HuH-7 (cell line): ENCODE measurements at places on chromosomes 16 and 17.

GRCh38 chr16:58325941-58326340 is 31.1 kb upstream of the PRSS54 start:
- DNase-seq, result no peak

DNA sequence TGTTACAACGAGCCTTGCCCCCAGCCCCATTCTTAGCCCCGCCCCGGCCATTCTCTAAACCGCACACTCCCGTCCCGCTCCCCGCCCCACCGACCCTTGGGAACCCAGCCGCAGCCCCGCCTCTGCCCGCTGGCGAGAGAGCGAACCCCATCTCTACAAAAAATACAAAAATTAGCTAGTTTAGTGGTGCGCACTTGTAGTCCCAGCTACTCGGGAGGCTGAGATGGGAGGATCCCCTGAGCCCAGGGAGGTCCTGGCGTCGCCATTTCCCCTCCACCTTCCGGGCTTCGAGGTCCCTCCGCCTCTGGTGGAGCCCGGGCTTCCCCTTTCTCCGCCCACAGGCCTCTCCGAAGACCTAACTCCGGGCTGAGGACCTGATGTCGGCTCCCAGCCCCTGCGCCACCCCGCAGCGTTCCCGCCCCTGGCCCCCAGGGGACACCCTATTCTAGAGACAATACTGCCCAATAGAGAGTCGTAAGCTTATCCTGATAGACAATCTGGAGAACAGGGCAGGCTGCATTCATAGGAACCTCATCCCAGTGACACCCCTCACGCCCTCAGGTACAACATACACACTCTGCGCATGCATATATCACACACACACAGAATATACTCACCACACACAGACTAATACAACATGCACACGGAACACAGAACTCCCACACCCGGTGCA is 480 bp upstream of the PROCA1 start:
- DNase-seq, result no peak

GRCh38 chr17:2020721-2021120 is 4.4 kb downstream of the RTN4RL1 start:
- DNase-seq, result no peak

- DNase-seq, result peak; percentile 56
Measured at GRCh38 chr17:77948690-77949114, 9.8 kb upstream of the TNRC6C start.

DNA sequence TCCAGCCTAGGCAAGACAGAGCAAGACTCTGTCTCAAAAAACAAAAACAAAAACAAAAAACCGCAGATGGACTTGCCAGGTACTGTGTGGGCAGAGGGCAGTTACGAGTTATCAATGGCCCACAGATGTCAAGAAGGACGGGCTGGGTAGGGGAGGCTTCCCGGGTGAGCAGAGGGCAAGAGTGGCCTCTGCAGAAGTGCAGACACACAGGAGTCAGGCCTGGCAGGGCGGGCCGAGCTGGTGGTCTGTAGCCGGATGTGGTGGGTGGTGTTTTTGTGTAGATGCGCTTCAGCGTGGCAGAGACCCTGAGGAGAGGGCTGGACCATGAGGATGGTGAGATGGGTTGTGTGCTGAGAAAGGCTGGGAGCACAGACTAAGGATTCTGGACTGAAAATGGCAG is 44.9 kb upstream of the KDM6B start:
- DNase-seq, result no peak

DNA sequence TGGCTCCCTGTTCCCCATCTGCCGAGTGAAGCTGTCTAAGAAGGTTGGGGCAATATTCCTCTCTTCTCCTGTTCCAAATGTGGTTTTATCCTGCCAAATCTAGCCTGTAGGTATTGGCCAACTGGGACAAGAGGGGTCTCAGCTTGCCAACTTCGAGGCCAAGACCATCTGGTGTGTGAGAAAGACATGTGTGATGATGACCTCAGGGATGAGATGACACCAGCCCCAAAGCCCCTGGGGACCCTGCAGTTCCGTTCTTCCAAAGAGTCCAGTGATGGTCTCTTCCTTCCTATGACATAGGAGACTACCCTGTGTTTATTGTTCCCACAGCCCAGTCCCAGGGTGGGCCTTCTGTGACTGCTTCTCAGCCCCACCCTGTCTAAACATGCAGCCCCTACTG is 34.8 kb upstream of the ADAMTS18 start:
- DNase-seq, result no peak

GRCh38 chr16:88885693-88886280 is 19.3 kb upstream of the PABPN1L start:
- no peak for DNase-seq

DNA sequence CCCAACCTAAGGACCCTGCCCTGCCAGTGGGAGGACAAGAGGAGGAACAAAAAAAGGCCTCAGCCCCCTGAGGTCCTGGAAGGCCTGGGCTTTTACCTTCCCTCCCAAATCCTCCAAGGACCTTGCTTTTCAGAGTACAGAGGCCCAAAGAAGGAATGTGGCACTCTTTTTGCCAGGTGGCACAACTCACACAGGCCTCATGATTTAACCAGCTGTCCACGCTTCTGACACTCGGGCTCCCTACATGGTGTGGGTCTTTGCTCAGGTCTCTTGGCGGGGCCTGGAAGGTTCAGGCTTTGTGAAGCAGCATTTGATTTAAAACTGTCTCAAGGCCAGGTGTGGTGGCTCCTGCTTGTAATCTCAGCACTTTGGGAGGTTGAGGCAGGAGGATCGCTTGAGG is 120.6 kb downstream of the ABCC6 start:
- no peak for DNase-seq

- DNase-seq, result no peak
Measured at GRCh38 chr17:64608571-64608981, 53.5 kb downstream of the SMURF2 start.

DNA sequence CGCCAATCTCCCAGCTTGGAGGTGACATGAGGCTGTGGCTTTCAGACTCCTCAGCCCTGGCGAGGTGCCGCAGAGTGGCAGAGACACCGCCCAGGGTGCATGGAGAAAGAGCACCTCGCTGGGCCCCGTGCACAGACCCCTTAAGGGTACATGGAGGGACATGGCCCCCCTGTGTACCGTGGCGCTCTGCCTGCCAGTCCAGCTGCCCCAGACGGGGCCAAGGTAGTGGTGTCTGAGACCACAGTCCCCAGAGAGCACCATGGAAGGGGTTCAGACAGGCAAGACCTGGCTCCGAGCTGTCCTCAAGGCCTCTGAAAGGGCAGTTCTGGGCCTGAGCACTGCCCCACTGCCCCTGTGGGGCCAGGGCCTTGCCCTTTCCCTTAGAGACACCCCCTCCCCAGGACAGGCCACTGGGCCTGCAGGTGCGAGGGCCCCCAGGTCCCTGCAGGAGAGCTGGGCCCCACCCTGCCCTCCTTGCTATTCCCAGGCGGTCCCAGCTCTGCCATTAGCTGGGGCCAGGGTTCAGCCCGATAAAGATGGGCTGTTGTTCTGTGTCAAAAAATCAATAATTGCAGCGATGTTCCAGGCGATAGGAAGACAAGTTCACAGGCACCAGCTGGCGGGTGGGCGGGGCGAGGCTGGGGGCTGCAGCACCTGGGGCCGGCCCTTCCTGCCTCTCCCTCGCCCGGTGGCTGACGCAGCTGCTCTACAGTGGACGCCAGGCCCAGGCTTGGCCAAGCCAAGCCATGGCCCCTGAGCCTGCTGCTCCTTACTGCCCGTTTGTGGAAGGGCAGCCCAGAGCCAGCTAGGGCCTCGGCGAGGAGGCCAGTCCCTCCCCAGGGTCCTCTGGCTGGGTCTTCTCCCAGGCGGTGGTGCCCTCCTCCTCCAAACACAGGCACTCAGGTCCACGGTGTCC is 51.7 kb downstream of the ZFPM1 start:
- peak; percentile 99 for DNase-seq

DNA sequence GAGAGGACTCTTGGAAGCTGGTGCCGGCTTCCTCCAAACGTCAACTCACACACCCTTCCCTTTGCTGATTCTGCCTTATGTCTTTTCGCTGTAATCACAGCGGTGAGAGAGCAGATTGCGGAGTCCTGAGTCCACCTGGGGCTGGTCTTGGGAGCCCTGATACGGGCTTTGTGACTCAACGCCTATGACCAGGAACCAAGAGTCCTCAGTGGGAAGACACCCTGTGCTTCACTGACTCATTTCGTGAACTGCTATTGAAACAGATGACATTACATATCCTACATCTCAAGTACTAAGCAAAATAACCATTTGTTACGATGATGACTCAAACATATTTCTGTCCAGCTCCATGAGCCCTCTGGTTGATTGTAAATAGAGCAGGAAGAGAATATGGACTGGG is 90.7 kb upstream of the CREBBP start:
- no peak for DNase-seq

DNA sequence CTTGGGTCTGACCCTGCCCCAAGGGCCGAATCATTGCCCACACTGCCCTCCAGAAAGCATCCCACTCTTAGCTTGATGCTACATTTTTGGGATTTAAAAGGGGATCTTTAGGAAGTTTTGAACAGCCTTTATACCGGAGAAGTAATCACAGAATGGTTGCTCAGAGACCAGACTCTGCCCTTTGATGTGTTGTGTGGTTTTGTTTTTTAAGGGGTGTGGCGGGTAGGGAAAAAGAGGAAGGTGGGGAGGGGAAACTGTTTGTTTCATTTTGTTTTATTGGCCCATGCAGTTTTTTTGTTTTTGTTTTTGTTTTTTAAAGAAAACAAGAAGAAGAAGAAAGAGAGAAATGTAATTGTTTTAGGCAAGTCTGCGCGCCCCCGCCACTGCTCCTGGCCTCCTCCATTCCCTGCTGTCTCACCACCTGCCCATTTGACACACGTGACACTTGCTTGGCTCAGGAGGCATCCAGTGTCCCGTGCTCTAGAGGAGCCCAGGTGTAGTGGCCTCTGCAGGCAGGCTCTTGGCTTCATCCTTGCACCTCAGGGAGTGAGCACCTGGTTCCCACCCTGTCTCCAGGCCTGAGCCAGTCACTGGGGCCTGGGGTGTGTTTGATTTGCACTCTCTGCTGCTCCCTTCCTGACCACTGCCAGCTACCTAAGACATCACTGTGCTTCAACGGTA is 35.7 kb downstream of the GNAO1 start:
- no peak for DNase-seq

DNA sequence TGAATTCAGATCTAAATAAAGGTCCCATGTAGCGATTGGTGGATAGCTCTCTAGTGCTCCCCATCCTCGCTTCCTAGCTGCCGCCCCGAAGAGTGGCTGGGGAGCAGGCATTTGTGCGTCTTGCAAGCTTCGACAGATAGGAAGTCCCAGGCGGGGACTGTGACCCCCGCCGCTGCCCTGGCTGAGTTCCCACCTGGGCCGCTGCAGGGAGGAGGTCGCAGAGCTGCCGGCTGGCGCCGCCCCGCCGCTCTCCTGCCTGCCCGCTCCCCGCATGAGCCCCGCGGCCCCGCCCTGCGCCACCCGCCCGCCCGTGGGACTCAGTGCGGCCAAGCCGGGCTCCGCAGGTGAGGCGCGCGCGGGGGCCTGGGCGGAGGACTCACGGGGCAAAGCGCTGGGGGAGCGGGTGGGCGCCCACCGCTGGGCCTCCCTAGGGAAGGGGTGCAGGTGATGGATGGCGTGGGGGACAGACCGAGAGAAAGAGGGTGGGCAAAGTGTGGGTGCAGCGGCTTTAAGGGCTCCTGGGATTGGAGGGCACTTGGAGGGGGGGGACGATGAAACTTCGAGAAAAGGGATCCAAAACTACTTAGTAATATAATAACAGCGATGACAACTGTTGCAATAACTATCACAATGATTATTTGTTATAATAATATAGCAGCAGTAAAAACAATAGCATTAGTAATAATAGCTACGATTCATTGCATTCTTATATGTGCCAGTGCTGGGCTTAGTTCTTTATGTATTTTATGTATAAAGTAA is at the start of gene OTOA:
TSS of gene OTOA (plus strand) at position 80 of the 759 bp plus-strand sequence. CDS start 14,547 bp downstream, outside the sequence.
- DNase-seq, result no peak

GRCh38 chr16:87335625-87336433 is 18.6 kb upstream of the C16orf95 start:
- DNase-seq, result no peak

GRCh38 chr17:64780096-64781013 is 118.2 kb upstream of the SMURF2 start:
- no peak for DNase-seq

DNA sequence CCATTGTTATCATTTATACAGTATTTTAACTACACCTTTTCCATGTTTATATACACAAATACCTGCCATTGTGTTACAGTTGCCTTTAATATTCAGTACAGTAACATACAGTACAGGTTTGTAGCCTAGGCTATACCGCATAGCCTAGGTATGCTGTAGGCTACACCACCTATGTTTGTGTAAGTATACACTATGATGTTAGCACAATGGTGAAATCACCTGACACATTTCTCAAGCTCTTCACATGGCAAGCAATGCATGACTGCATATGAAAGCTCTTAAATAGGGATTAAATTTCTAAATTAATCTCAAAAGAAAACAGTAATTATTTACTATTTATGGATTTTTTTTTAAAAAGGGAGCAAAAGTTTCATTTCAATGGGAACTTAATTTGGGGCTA is 12.0 kb downstream of the LRRC37B start:
- no peak for DNase-seq

GRCh38 chr17:83193336-83194185 is 114.2 kb downstream of the METRNL start:
- DNase-seq, result no peak

GRCh38 chr17:50173335-50173941 is 7.6 kb downstream of the SGCA start:
- no peak for DNase-seq

GRCh38 chr17:223723-224471 is 42.4 kb upstream of the DOC2B start:
- DNase-seq, result no peak
